Stomach (tissue), 19 donors: ENCODE measurements at places on chromosomes 3 and 15. TPM values are rescaled to one million over a fixed set of nuclear protein-coding genes. Genes with fewer than 3 reads are reported as not detected.

P2RY14 gene
- total RNA-seq = 1.7 TPM

DNA sequence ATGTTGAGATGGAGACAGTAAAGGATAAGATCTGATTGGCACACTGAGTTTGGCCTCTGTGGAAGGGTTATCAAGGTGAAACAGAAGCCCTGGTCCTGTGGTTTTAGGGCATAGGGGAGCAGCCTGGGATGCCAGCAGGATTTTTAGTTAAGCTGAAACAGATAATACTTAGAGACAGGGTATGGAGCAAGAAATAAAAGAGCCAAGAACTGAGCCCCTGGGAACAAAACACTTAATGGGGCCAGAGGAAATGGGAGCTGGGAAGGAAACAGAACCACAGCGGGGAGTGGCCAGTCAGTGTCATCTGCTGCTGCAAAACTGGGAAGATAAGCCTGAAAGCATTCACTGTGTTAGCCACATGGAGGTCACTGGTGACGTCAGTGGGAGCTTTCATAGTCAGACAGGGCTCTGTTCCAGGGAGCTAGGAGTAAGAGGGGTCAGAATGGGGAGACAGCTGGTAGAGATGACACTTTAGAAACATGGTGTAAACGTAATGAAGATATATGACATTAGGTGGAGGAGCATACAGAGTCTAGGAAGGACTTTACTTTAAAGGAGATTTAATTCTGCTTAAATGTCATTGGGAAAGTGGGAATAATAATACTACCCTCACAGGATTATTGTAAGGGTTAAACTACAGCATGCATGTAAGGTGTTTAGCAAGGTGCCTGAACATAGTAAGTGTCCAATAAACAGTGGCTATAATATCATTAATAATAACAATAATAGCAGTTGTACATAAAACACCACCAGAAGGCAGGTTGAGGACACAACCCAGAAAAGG, 172.7 kb upstream of the CTNNB1 start:
- no peak for DNase-seq

GRCh38 chr15:56342653-56343052, 22.6 kb upstream of the TEX9 start:
- peak; percentile 71 for DNase-seq

DNA sequence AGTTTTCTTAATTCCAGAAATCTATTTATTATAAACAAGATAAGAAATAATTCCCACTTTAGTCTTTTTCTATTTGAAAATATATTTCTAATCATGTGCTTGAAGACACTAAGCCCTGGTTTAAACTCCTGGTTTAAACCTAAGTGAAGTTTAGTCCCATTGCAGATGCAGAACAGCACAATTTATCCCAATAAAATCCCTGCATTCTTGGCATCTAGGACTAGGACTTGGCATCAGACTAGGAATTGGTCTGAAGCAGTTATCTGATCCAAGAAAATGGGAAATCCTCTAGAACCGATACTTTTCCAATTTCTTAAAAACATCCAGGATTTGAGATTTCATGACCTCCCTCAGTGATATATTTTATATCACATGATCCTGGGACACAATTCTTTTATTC, 168.8 kb upstream of the VEPH1 start:
- DNase-seq = no peak

GRCh38 chr3:117441851-117442250, 732.3 kb downstream of the TUSC7 start:
- DNase-seq = no peak

- DNase-seq = no peak
Measured at GRCh38 chr15:78205337-78205736, 29.0 kb downstream of the ACSBG1 start.

GRCh38 chr3:55467099-55467498, 20.0 kb downstream of the WNT5A start:
- no peak for DNase-seq
